HFFc6 (cell line): ENCODE measurements at places on chromosomes 16 and 17. TPM values are rescaled to one million over a fixed set of nuclear protein-coding genes. Genes with fewer than 3 reads are reported as not detected.

DNA sequence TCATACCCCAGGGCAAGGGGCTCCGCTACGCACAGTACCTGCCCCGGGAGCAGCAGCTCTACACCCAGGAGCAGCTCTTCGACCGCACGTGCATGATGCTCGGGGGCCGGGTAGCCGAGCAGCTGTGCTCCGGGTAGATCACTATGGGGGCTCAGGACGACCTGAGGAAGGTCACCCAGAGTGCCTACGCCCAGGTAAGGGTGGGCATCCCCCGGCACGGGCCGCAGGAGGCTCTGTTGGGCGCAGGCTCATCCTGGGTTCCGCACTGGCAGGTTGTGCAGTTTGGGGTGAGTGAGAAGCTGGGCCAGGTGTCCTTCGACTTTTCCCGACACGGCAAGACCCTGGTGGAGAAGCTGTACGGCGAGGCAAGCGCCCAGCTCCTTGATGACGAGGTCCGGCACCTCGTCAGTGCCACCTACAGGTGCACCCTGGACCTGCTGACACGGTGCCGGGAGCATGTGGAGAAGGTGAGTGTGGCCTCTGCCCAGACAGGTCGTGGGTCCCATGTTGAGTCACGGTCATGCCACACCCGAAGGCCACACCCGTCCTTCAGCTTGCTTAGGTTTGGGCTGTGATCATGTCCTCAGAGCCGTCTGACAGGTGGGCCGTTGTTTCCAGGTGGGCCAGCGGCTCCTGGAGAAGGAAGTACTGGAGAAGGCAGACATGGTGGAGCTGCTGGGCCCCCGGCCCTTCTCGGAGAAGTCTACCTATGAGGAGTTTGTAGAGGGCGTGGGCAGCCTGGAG, 19.3 kb downstream of the DBNDD1 start:
- no peak for DNase-seq

- no peak for DNase-seq
Observed at GRCh38 chr17:12896180-12896785, 107.0 kb downstream of the ARHGAP44 start.

GRCh38 chr16:50315346-50315997, 49.1 kb downstream of the ADCY7 start:
- DNase-seq: no peak

DNA sequence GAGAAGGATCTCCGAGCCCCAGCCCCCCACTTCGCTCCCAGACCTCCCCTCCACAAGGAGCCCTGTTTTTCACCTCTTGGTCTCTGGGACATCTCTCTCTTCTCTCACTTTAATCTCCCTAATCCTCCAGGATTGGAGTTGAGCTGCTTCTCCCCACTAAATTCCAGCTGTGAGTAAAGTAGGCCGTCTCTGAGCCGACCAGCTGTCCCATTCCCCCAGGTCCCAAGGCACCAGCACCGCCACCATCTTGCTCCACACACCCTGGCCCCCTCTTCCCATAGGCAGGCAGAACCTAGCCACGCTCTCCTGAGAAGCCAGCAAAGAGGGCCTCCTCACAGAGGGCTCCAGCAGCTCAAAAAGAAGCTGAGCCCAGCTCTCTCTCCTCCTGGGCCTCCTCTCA, 878 bp downstream of the DLG4 start:
- no peak for DNase-seq

- DNase-seq: no peak
Observed at GRCh38 chr17:72205357-72205756, 84.5 kb downstream of the SOX9 start.

GRCh38 chr16:84868829-84869472, 49.2 kb downstream of the CRISPLD2 start:
- DNase-seq: no peak

GRCh38 chr16:2827831-2828520, 2.1 kb upstream of the ZG16B start:
- no peak for DNase-seq

GRCh38 chr17:50589095-50589705, 28.7 kb downstream of the CACNA1G start:
- no peak for DNase-seq

DNA sequence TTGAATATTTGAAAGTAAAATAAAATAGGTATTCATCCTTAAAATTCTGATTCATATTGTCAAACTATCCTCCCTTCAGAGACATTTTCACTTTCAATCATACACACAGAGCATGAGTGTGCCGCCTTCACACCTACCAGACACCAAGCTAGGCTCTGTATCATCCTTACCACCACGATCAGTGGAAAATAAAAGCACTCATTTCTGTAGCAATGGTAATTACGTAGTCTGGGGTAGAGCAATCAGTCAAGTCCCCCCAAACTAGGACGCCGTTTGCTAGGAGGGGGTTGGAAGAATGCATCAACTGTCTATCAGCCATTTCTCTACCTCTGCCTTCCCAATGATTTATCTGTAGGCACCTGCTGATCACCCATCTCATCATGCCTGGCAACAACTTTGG, 84.6 kb upstream of the GRIN2A start:
- DNase-seq: no peak

DNA sequence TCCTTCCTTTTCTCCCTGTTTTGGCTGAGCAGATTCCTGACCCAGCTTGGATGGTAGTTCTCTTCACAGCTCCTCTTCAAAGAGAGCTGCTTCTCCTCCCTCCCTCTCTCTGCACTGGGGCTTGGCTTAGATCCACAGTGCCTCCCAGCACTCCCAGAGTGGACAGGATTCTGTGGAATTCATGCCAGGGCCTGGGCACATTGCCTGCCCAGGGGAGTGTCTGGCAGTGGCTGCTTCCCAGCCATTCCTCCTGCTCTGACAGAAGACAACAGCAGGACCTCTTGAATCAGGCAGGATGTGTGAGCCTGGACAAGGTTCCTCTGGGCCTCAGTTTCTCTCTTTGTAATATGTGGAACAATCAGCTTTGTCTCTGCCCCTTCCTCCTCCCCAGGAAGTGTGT, 4.5 kb upstream of the MMP28 start:
- DNase-seq: peak; percentile 68

DNA sequence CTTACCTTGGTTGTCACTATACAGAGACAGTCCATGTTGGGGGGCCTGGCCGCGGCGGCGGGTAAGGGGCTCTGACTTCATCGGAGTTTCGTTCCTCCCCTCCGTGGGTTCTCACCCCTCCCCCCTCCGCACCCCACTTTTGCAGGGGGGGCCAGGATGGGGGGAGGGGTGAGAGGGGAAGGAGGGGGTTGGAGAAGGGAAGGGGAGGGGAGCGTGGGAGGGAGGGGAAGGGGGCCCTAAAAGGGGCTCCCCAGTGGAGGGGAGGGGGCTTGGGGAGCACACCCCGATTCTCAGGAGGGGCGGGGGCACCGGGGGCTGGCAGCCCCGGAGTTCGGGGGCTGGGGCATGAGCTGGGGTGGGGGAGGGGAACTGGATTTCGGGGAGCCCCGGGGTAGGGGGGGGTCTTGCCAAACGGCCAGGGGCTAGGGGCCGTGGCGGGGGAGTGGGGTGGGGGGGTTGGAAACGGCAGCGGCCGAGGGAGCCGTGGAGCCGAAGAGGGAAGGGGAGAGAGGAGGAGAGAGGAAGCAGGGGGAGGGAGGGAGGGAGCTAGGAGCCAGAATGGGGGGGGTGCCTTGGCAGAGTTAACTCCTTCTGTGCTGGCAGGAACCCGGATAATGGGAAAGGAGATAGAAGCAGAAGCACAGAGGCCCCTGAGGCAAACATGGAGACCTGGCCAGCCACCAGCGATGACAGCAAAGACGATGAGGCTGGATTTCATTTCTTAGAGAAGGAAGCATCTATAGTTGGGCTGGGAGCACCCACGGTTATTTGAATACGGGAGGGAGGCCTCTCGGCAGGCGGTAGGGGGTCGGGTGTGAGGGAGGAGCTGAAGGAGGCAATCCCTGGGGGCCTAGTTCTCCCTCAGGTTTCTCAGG, 2.3 kb downstream of the DLG4 start:
- no peak for DNase-seq

- DNase-seq: no peak
Observed at GRCh38 chr16:51181503-51181811, 30.4 kb upstream of the SALL1 start.

DNA sequence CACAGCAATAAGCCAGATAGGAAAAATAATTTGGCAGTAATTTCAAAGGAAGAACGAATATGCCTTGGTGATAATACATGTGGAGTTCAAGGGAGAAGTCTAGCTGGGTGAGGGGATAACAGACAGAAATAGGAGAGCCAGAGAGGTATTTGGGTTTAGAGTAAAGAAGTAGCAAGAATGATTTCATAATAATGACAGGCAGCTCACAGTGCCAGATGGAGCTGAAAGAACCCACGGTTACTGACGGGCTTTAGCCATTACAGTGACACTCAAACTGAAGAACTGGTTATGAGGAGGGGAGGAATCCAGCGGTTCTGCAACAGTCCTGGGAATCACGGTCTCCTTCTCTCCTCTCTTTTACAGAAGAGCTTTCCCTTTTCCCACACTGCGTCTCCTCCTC, 2.2 kb downstream of the OR4D1 start:
- DNase-seq: no peak

- no peak for DNase-seq
Observed at GRCh38 chr17:72219824-72220493, 99.1 kb downstream of the SOX9 start.

GRCh38 chr17:57655553-57655952, 89.5 kb downstream of the CCDC182 start:
- DNase-seq: no peak

GRCh38 chr16:67087803-67088202, 21.9 kb upstream of the PHAF1 start:
- DNase-seq: no peak

DNA sequence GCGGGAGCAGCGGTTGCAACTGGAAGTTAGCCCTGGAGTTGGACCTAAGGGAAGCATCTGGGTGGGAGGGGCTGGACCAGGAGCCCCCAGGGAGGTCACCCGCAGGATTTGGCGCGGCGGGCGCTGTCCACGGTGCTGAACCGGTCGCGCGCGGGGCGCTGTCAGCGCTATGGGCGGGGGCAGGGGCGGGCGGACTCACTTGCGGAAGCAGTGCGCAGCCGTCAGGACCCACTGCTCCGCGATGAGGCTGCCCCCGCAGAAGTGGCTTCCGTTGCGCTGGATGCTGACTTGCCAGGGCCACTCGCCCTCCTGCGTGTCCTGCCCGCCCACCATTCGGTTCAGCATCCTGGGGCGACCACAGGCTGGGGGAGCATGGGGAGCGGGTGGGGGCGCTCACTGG, 4.5 kb downstream of the PRSS27 start:
- no peak for DNase-seq

DNA sequence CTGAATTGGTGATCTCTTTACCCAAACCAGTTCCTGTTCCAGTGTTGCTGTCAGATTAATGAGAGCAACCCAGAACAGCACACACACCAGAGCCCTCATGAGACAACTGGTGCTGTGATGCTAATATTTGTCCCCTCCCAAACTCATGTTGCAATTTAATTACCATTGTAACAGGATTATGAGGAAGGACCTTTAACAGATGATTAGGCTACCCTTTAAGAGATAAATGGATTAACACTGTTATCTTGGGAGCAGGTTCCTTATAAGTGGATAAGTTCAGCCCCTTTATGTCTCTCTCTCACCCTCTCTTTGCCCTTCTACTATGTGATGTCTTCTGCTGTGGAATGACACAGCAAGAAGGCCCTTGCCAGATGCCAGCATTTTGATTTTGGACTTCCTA, 1.1 kb upstream of the CCDC182 start:
- no peak for DNase-seq

Gene CCDC40
- 1.7 to 4.7 TPM (median 2.3 TPM) in 3 replicates for total RNA-seq

Gene CA7
- total RNA-seq: not detected in 3 replicates

Gene CES1
- not detected in 3 replicates for total RNA-seq

Gene CACNG5
- total RNA-seq: not detected in 3 replicates

Gene KRT20
- total RNA-seq: not detected in 3 replicates

Gene CHD9
- 40.3 to 44.0 TPM (median 43.9 TPM) in 3 replicates for total RNA-seq

Gene MYO15A
- total RNA-seq: 0.20 and 0.29 TPM in 2 replicates

Gene CMC2
- total RNA-seq: 55.8 to 89.3 TPM (median 71.6 TPM) in 3 replicates
